Foreskin fibroblast (primary cell): ENCODE measurements at places on chromosomes 7 and 10.

DNA sequence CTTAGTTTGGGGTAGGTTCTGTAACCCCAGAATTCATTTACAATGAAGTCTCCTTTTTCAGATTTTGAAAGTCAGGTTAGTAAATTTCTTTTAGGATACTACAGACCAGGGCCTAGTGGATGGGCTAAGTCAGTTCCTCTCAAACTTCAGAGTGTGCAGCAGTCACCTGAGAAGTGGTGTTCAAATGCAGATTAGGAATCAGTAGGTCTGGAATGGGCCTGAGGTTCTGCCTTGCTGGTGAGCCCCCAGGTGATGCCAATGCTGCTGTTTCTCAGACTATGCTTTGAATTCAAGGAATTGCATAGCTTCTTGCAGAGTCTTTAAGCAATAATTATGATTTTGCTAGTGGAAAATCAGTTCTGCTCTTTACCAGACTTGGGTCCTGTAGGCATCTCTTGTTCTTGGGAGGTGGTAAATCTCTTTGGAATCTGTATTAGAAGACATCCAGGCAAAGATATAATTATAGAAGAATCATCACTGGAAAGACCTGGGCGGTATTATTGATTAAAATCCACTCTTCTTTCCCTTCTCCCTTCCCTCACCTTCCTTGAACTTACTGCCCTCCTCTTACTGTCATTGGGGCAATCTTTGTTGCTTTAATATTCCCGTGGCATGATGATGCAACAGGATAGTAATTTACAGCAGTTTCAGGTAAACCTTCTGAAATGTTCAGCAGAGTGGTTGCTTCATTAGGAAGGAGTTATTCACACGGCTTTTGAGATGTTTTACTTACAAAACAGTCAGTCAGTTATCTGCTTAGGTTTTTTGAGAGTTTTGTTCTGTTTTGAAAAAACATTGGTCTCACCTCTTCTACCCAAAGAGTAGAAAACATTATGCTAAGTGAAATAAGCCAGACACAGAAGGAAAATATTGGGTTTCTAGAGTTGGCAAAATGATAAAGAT, 87.2 kb downstream of the NRF1 start:
- DNase-seq: no peak

GRCh38 chr7:138465046-138465445, 5.0 kb downstream of the TRIM24 start:
- DNase-seq: no peak

DNA sequence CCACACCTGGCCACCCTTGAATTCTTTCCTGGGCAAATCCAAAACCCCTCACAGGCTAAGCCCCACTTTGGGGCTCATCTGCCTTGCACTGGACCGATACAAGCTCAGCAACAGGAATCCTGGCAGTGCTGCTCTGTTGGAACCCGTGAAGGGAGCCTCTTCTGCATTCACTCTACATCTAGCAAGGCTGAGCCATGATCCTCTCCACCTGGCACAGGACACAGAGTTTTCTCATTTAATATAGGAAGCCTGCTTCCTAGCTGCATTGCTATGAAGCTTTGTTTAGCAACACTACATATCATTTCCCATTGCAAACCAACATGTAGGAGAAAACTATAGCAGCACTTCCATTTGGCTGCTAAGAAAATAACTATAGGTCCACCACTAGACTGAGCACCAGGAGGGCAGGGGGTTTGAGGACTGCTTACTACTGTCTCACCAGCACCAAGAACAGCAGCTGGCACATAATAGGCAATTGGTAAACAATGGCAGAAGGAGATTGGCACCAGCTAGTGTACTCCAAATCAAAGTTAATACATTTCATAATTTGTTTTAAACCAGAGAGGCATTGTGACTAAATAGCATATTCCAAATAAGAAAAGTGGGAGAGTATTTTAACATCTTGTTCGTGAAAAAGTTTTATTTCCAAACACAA, 56.1 kb downstream of the CPVL start:
- no peak for DNase-seq

DNA sequence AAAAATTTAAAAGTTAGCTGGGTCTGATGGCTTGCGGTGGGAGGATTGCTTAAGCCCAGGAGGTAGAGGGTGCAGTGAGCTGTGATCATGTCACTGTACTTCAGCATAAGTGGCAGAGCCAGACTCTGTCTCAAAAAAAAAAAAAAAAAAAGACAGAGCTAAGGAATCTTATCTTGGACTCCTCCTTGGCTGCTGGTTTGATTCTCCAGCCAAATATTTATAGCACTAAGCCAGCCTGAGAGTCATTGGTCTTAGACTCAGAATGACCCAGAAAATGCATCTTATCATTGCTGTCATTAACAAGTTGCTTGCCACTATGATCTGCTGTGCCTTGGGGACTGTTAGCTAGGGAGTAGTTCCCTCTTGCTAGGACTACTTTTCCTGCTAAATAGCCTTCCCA, 164.7 kb downstream of the GNAT3 start:
- no peak for DNase-seq

- no peak for DNase-seq
Observed at GRCh38 chr10:98028168-98028770, 2.2 kb downstream of the CRTAC1 start.

- no peak for DNase-seq
Observed at GRCh38 chr10:33263453-33263852, 71.0 kb downstream of the NRP1 start.

DNA sequence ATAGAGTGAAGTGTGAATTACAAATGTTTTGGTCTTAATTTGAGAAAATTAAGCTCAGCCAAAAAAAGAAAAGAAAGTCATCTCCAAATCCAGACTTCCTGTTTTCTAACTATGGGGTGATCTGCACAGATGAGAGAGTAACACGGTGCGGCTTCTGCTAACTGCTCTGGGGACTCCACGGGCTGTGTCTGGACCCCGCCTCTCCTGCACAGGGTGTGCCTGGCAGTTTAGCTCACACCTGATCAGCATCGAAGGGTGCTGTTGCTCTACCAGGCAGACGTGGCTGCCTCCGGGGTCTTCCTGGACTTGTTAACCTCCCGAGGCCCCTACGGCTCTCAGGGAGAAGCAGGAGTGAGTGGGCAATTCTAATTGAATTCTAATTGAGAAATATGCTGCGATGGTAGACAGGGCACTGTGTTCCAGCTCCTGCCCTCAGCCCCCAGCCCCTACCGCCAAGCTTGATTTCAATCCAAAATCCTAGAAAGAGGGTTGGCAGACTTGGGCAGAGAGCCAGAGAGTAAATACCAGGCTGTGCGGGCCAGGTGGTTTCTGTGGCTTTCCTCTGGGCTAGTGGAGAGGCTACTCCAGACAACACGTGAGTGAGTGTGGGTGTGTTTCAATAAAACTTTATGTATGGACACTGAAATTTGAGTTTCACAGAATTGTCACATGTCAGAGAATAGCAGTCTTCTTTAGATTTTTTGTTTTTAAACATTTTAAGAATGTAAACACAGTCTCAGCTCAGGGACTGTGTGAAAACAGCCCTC, 13.4 kb downstream of the SHH start:
- DNase-seq: no peak

- no peak for DNase-seq
Observed at GRCh38 chr7:156095908-156096539, 283.8 kb upstream of the SHH start.

- DNase-seq: no peak
Observed at GRCh38 chr7:16317406-16317805, 103.9 kb downstream of the CRPPA start.

DNA sequence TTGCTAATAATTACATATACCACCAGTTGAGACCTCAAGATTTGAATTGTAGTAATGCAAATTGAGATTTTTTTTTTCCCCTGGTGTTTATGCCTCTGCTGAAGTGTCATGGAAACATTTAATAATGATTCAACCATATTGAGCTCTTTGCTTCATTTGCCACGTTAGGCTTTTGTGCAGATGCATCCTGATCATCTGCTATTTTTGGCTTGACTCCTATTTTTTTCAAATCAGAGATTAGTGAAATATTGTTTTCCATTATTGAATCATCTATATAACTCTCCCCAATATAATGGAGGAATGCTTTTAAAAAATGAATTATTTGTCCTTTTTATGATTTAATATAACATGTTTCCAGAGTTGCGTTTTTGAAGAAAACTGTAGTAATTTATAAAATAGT, 115.1 kb downstream of the SRI start:
- no peak for DNase-seq

- no peak for DNase-seq
Observed at GRCh38 chr7:139659922-139660316, 117.9 kb downstream of the HIPK2 start.

DNA sequence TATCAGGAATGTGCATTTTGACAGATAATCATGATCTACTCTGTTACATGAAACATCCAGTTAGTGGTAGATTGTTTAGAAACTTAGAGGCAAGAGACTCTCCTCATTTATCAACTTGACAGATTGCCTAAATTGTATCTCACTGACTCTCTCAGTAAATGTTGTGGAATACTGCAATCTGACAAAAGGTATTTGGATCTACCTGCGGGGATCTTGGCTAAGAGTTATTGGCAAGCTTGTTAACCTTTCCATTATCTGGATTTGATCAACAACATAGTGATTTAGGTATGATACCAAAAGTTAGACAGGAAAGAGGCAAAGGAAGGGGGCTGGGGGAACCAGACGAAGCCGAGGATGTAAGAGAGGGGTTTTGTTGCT, 2.0 kb downstream of the VSTM2A start:
- no peak for DNase-seq

GRCh38 chr10:4344492-4344994, 481.5 kb upstream of the AKR1E2 start:
- DNase-seq: peak; percentile 99
